MG63 (cell line): ENCODE measurements at places on chromosomes 2 and 18.

DNA sequence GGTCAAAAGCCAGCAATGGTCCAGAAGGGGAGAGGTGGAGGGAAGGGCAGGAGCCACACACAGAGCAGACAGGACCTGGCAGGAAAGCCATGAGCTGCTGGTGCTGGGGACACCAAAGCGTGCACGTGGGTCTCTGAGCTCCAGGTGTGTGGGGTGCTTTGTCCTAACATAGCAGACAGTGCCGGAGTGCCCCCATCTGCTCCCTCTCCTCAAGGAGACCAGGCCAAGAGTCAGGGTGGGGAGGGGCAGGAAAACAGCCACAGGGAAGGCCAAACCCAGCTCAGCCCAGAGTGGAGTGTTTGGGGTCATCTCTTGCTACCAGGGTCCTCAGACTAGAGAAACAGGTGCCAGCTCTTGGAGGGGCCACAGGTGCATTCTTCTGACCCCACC is 4.2 kb upstream of the GPC1 start:
- DNase-seq, result no peak

GRCh38 chr2:46902465-46902864 is 13.1 kb downstream of the MCFD2 start:
- DNase-seq, result no peak

DNA sequence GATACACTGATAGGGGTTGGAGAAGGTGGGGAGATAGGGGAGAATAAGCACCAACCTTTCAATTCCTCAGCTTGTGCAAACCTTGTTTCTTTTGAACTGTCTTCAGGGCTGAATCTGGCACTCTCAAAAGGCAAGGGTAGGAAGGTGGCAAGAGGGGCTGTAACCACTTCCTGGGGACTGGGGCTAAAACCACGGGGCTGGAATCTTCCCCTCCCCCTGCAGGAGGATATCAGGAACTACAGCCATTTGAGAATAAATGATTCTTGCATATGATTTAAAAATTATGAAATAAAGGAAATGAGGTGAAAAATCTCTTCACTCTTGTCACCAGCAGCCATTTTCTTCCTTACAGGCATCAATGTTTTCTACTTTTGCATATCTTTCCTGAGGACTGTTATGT is 50.8 kb downstream of the ATOH8 start:
- no peak for DNase-seq

GRCh38 chr2:96916646-96917543 is 47.0 kb upstream of the SEMA4C start:
- no peak for DNase-seq

- peak; percentile 79 for DNase-seq
These were observed 26.0 kb downstream of the FAM178B start for GRCh38 chr2:96960153-96960961.

GRCh38 chr18:32769071-32769585 is 3.7 kb downstream of the KLHL14 start:
- DNase-seq, result no peak

DNA sequence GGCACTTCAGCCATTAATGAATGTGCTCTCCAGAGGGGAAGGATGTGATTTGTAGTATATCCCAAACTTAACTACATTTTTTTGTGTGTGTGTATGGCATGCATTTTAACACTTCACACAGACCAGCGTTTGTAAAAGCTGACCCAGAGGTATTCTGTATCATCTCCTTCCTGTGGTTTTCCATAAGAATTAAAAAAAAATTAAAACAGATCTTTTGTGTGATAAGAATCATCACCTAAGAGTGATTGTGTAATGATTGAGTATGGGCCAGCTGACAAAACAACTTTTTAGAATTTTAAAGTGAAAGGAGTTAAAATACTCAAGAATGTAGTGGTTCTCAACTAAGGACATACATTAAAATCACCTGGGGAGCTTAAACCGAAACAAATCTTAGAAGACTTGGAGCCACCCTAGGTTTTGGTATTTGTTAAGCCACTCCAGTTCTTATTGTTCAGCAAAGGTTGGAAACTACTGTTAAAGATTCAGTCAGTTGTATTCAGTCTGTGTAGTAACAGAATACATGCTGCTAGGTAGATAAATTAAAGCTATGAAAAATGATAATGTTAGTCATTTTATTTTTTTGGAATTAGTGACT is 120.1 kb downstream of the HAUS1 start:
- DNase-seq, result no peak

GRCh38 chr2:10086950-10087349 is 6.7 kb upstream of the CYS1 start:
- DNase-seq, result no peak

DNA sequence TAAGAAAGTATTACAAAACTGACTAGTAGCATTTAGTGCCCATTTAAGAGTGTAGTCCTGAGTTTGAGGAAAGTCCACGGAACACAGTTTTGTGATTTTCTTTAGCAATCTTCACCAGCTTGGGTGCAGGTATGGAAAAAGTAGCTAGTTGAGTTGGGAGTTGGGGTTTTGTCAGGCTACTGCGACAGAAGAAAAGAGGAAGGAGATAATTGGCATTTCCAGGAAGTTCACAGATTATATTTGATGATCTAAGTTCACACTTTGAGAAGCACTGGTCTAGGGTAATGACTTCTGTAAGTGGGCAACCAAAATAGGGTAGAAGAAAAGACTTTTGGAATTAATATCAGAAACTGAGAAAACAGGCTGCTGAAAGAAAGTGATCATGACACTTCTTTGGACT is 52.1 kb downstream of the VIL1 start:
- no peak for DNase-seq

GRCh38 chr2:6370753-6371551 is 494.8 kb downstream of the CMPK2 start:
- DNase-seq, result no peak

DNA sequence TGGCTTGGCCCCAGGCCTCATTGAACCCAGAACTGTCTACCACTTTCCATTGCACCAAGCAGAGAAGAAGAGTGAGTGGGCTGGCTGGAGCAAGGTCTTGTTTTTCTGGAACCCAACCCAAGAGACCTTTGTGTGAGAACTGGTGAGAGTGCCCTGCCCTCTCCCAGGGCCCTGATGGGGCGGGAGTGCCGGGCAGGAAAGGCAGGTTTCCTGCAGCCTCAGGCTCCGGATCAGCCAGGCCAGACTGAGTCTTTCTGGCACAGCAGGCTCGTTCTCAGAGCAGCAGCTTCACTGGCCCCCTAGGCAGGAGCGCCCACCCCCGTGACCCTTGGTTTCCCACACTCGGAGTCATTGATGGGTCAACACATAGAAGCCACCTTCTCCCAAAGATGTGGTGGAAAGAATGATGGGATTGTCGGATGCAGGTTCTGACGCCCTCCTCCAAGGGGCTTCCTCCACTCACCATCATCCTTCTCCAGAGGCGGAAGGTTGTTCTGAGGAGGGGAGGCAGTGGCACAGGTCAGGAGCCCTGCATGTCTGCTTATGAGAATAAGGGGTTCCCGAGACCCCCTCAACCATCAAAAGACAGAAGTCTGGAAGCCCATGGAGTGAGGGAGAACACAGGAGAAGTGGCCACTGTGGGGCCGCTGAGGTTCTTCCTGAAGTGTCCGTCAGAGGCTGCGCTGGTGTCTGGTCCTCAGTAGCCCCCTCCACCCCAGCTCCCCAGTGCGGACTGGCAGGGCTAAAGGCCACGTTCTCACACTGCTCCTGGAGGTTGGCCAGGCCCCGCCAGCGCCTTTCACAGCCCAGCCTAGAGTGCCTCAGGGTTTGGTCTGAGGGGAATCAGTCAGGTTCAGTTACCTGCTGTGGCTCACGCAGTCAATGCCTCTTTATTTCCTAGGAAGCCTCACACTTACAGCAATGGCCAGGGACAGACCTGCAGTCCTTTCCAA is 62.8 kb upstream of the LAPTM4A start:
- DNase-seq, result no peak

GRCh38 chr2:233082931-233083755 is 23.0 kb downstream of the INPP5D start:
- DNase-seq, result no peak

GRCh38 chr2:47964722-47965434 is 58.6 kb upstream of the FBXO11 start:
- no peak for DNase-seq

DNA sequence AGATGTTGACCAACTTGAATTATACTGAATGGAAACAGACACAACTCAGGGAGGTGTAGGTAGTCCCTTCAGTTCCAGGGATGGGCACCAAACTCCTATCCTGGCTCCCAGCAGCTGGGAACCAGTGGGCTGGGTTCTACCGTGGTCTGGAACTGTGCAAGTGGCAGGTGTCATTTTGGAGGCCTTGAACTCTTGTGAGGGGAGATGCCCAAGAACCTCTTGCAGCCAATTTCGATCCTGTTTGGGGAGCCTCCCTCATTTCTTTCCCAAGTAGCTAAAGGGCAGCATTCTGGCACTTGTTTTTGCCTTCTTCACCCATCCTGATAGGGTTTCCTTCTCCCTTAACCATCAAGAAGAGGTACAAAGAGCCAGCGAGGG is 200.2 kb downstream of the ANKRD30B start:
- DNase-seq, result no peak

DNA sequence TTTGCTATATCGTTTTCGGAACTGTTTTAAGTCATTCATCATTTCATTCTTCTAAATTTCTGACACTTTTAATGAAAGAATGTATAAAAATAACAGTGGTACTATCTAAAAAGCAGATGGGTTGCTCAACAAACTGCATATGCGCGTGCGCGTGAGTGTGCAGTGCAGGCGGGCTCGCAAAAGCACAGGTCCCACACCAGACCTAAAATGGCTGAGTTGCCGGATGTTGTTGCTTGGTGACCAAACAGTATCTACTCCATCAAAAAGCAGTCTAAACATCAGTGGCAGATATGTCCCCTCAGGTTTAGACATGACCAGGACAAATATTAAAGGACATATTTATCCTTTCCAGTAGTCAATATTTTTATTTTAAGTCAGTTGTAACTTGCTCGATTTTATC is 5.1 kb downstream of the NOL4 start:
- DNase-seq, result no peak

GRCh38 chr18:61335684-61336555 is 2.7 kb downstream of the CDH20 start:
- no peak for DNase-seq

DNA sequence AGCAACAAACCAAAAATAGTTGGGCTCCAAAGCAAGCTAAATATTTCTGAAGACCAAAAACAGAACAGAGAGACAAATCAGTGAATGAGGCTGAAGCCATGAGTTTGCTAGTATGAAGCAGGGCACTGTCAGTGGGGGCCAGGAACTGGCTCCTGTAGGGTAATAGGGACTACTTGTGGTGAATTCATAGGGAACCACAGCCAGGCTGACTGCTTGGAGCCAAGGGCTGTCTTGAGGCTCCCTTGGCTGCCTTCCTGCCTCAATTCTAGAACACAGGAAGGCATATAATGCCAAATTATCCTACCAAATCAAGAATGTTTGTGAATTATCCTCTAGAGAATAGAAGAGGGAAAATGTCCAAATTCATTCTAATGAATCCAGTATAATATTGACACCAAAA is 406.0 kb downstream of the CCDC85A start:
- DNase-seq, result no peak

GRCh38 chr2:30336978-30337841 is 105.9 kb downstream of the LBH start:
- no peak for DNase-seq

GRCh38 chr2:189608795-189609422 is 28.3 kb upstream of the SLC40A1 start:
- DNase-seq, result no peak

- DNase-seq, result no peak
These were observed 687.1 kb downstream of the DPP10 start for GRCh38 chr2:115129536-115129935.

DNA sequence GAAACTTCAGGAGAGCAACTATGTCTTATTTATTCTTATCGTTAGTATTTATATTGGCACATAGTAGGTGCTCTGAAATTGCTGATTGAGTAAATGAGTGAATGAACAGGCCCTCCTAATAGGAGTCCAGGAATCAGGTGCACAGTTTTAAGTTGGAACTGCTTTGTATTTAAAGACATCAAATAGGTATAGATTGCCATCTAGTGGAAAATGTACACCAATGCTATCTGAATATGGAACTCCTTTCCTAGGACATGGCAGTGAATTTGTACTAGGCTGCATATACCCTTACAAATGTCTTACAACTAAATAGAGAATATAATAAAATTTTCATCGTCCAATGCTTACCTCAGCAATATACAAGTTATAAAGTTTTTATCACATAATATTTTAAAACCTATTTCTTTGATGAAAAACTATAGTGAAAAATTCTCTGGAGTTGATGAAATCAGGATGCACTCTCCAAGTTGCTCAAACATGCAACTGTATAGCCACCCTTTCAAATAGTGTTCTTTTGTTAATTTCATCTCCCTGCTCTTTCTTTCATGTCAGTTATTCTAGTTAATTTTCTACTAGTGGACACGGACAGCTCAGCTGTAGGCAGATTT is 318.9 kb upstream of the SYT4 start:
- DNase-seq, result no peak

- DNase-seq, result peak; percentile 63
These were observed 11.6 kb downstream of the EN1 start for GRCh38 chr2:118835746-118836410.

DNA sequence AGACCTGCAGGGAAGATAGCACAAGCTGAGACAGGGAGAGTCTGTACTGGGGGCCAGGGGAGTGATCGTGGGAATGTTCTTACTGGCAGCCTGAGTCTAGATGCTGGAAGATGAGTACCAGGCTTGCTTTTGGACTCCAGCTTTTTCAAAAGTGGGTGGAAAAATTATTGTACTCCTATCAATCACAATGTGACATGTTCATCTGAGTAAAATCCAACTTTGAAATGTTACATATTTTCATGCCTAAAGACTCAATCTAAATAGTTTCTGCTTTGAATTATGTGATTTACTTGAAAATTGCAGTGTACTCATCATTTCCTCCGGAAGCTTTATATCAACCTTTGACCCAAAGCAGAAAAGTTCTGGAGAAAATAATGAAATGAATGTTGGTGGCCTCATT is 49.7 kb upstream of the ST3GAL5 start:
- DNase-seq, result no peak

DNA sequence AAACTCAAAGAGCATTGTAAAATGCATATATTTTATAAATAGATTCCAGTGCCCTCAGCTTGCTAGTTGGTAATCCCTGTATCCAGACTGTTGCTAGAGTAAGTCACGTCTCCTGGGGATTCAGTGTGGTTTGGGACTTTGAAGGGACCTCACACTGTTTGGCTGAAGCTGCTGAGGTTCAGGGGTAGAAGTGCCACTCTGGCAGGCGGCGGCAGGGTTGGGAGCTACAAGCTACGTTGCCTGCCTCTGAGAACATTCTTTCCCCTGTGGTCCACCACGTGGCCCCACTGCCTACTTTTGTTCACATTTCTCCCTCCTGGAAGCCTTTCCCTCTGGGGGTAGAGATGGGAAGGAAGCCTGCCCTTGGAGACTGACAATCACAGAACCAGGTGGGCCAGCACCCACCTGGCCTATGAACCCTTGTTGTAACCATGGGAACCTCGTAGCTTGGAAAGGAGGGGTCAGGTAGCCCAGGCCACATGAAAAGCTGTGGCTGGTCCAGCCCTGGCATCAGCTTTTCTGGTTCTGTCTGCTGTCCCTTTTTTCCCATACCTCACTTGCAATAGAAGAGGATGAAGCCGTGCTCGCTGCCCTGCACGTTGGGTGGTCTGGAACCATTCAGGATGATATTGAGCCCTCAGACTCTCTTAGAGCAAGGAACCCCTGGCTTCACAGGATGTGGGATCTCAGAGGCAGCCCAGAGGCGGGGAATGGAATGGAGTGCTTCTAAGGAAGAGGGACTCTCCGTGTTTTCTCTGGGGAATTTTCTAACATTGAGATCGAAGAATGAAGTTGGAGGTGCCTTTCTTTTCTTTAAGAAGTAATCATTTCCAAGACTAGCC is 2.9 kb downstream of the RNF144A start:
- no peak for DNase-seq

GRCh38 chr2:191569025-191569424 is 108.9 kb upstream of the NABP1 start:
- no peak for DNase-seq

GRCh38 chr2:149422991-149423338 is 92.6 kb downstream of the LYPD6 start:
- no peak for DNase-seq
